ENCODE measurements at places on chromosomes 11 and 22.

DNA sequence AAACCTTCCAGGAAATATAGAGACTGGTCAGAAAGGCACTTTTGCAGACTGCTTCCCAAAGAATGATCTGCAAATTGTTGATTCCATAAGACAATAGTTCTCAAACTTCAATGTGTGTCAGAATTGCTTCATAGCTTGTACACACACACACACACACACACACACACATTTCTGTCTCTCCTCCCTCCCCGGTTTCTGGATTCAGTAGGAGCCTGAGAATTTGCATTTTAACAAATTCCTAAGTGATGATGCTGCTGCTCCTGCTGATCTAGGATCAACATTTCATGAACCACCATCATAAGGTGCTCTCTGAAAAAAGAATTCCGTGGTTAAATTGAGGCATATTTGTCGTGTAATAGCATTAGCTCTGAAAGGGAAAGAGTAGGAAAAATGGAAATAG, 35.3 kb upstream of the FZD4 start:
- no peak for DNase-seq

GRCh38 chr11:13776134-13776815, 107.8 kb downstream of the FAR1 start:
- DNase-seq, result no peak

GRCh38 chr11:118625036-118625690, 17.7 kb downstream of the PHLDB1 start:
- no peak for DNase-seq

GRCh38 chr11:33257160-33257896, at the start of gene HIPK3:
Gene HIPK3, plus strand, starts transcription at chr11:33257381.
- peak; percentile 84 for DNase-seq

GRCh38 chr11:126083829-126084607, 21.4 kb upstream of the CDON start:
- no peak for DNase-seq

GRCh38 chr22:27571463-27572277, 229.9 kb downstream of the MN1 start:
- DNase-seq, result no peak

DNA sequence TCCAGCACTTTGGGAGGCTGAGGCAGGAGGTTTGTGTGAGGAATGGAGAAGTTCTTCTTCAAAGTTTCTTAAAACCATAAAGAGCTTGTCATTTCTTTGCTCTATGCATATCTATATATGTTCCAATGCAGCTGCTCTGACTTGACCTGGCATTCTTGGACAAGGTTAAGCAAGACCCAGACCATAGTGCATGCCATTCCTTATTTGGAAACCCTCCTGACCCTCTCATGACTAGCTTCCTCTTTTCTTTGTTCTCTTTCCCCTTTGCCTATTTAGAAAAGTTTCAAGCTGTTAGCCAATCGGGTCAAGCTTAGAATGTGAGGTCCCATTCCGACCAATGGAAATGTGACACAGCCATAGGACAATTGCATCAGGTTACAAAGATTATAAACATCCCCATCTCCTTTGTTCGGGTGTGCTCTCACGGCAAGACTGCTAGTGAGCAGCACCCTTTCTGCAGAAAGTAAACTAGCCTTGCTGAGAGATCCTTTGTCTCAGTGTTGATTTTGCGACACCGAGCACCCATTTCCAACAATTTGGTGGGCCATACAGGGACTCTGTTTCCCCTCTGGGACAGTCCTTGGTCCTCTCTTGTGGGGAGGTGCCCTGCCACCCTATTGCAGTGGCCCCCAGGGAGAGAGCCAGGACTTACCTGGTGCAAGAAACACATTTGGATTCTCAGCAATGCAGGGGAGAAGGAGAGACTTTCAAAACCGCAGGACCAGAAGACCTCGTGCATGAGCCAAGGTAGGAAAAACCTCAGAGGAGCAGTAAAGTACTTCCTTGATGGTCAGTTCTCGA, 39.9 kb upstream of the ANO1 start:
- DNase-seq, result no peak

- DNase-seq, result no peak
Observed at GRCh38 chr11:11157185-11157584, 195.9 kb downstream of the CSNK2A3 start.

DNA sequence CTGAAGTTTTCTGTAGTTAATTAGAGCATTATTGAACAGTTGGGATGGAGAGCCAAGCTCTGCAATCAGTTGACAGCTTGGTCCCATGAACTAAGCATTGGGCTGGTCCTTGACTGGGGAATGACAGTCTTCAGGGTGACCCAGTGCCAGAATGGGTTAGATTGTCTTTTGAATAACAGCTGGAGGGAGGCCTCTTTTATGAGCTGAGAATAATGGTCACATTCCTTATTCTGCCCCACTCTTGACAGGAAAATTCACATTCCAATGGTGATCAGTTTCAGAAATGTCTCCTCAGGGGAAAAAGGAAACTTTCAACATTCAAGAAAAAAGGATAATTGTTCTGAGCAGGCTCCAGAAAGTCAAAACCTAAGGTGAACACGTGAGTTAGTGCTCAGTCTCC, 113.9 kb downstream of the KIRREL3 start:
- DNase-seq, result no peak

- DNase-seq, result no peak
Observed at GRCh38 chr11:61392981-61393595, 701 bp downstream of the TMEM216 start.

GRCh38 chr11:59413646-59414045, 12.6 kb downstream of the OR5A2 start:
- no peak for DNase-seq

DNA sequence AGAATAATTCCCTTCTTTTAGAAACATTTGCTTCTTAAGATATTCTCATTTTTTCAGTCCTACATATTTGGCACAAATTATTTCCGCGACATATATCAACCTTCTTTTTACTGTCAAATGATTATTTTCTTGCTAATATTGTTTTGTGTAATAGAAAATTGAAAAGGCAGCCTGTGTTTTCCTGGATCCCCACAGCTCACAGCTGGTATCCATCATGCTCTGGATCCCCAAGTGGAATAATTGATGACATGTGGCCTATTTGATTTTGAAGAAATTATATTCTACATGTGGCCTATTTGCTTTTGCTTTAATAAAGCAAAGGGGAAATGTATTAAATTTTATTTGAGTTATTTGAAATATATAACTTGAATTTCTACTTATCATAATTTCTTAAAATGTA, 199.4 kb upstream of the LUZP2 start:
- no peak for DNase-seq

DNA sequence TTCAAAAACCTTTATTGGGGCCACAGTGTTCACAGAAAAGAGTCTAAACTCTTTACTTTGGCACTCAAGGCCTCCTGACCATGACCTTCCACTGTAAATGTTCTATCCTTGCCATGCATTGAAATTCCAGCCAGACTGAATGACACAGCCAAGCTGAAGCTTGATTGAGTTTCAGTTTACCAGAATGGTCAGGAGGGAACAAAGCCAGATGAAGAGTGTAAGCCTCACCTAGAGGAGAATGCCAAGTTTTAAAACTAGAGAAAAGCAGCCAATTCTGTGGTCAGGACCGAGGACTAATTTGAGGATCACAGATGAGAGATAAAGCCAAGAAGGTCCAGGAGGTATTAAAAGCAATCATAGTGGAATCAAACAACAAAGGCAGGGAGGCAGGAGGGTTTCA, 215.3 kb downstream of the KCNA4 start:
- DNase-seq, result no peak

- DNase-seq, result no peak
Observed at GRCh38 chr22:44549701-44550100, 51.7 kb upstream of the RTL6 start.

- DNase-seq, result no peak
Observed at GRCh38 chr11:116603728-116604323, 169.0 kb downstream of the BUD13 start.

- no peak for DNase-seq
Observed at GRCh38 chr11:110152199-110152598, 59.0 kb downstream of the ZC3H12C start.

- no peak for DNase-seq
Observed at GRCh38 chr22:44276706-44277356, 35.9 kb downstream of the SHISAL1 start.

GRCh38 chr22:37636186-37636948, 3.1 kb upstream of the SH3BP1 start:
- DNase-seq, result no peak

DNA sequence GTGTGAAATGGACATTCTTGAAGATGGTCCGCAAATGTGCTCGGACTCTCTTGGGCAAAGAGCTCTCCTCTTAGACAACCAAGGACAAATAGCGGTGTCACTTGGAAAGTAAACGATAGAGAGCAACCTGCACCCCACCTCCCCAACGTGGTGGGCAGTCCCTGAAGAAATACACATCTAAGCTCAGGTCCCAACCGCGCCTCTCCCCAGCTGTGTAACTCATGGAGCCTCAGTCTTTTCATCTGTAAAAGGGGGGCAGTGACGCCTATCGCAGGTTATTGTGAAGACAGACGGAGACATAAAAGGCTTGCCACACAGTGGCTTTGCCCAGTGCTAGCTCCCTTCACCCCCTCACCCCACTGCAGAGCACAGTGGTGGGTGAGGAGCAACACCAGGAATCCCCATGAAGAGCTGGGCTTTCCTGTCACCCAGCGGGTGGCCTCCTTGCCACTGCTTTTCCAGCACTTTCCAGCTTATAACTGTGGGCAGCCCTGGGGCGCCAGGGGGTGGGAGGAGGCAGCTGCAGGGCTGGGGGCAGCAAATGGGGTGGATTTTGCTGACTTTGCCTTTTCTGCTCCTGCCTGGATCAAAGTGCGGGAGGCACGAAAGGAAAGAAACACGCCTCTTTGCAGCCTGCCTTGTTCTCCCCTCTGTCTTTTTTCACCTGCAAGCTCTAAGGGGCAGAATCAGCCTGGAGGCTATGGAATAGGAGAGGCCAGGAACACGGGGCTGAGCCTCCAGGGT, 73.7 kb upstream of the TSPAN18 start:
- no peak for DNase-seq

- no peak for DNase-seq
Observed at GRCh38 chr11:65560555-65561418, 2.6 kb upstream of the LTBP3 start.

- DNase-seq, result no peak
Observed at GRCh38 chr11:57641011-57641807, 8.5 kb downstream of the YPEL4 start.

GRCh38 chr11:108536783-108537182, 38.6 kb upstream of the POGLUT3 start:
- no peak for DNase-seq

- no peak for DNase-seq
Observed at GRCh38 chr11:16881766-16882165, 132.4 kb downstream of the PLEKHA7 start.

- DNase-seq, result no peak
Observed at GRCh38 chr11:83542861-83543260, 256.7 kb upstream of the CCDC90B start.

DNA sequence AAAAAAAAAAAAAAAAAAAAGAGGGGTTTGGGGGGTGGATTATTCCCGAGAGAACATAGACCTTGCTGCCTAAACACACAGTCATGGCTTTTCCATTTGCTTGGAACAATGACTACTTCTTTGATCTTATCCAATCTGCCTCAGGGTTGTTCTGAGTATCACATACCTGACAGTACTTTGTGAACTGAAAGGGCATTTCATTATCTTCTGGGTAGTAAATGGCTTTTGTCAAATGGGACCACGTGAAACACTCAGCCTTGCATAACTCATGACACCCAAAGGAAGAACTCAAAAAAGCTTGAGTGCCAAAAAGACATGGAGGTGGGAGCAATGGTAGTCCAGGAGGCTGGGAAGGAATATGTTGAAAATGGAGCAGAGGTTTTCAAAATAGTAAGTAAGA, 123.2 kb upstream of the BID start:
- DNase-seq, result no peak

Measured in activated B cell treated with CpG ODN at 0.5 μM for 24 hours (primary cell).